WERI-Rb-1 (cell line): ENCODE measurements at places on chromosomes 7 and 10.

DNA sequence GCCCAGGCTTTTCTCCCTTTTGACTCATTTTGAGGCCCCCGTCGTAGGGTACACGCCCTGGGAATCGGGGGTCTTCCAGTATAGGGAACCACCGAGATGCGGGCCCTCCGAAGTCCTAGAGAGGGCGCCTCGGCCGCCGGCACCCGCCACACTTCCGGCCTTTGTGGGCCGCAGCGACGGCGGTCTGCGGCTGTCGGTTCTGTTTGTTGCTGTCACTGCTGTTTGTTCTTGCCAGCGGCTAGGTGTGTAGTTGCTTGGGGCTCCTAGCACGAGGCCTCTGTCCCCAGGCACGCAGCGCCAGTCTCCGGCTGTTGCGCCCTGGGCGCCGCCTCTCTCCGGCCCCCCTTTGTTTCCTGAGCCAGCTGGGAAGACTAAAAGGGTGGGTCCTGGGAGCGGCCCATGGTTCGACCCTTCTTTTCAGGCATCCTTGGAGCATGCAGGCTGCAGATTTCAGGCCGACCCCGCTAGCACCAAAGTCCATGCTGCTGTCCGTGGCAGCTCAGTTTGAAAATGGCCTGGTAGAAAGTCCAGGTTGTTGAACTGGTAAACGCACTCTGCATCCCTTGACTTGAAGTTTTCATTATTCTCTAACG is 17.8 kb upstream of the ZKSCAN1 start:
- no peak for DNase-seq

DNA sequence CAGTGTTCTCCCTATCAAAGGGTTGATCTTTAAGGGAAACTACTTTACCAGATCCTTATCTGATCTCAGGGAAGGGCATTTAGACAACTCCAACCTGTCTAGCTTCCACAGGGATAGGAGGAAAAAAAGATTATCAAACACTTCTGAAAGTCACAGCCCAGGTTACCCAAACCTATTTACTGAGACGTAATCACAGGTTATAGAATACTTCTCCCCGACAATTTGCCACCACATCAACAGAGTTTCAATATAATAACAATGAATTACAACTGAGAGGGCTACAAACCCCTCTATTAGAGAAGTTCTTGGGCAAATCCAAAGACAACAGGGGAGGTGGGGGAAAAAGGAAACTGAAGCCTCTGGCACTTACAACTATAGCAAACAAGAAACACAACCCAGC is 26.3 kb downstream of the CFAP70 start:
- DNase-seq = no peak

DNA sequence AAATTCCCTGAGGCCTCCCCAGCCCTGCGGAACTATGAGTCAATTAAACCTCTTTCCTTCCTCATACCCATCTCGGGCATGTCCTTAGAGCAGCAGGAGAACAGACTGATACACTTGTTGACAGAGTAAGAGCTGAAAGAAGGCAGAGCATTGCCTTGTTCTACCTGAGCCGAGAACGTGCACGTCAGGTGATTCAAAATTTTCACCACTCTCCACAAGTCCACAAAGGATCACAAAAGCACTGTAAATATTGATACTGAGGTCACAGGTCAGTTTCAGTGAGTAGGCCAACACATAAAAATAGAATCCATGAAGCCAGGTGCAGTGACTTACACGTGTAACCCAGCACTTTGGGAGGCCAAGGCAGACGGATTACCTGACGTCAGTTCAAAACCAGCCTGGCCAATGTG is 27.8 kb downstream of the DCLRE1C start:
- no peak for DNase-seq

GRCh38 chr10:6907877-6908530 is 327.9 kb upstream of the PRKCQ start:
- no peak for DNase-seq

GRCh38 chr7:155685070-155685790 is 40.8 kb downstream of the RBM33 start:
- DNase-seq = no peak

DNA sequence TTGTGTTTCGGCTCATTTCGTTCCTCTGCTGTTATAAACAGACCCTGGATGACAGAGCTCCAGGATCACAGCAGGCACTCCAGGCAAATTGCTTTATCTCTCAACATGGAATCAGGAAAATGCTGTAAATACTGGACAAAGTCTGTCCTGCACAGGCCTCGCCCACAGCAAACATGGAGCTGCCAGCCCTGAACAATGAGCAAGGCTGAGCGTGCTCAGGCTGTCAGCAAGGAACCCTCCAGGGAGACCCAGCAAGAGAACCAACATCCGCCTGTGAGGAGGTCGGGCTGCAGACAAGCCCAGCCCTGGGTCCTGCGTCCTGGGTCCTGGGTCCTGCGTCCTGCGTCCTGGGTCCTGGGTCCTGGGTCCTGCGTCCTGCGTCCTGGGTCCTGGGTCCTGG is 180.8 kb downstream of the PTPRN2 start:
- DNase-seq = no peak

- DNase-seq = no peak
Observed at GRCh38 chr7:45711161-45711490, 137.0 kb downstream of the ADCY1 start.

GRCh38 chr7:57425239-57425944 is 24.6 kb upstream of the ZNF716 start:
- no peak for DNase-seq

DNA sequence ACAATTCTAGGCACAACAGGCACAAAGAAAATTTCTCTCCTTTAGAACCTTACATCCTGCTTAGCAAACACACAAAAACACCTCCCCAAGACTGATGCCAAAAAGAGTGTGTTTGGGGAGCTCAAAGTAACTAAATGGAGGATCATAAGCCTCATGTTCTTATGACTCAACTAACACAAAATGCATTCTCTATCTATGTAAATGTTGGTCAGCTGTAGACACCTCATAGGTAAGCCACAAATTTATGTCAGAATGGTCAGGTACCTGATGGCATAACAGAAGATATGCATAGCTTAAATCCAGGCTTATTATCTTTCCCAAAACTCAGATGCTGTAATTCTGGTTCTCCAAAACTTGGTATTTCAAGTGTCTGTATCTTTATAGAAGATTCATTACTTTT is 315.1 kb downstream of the C7orf25 start:
- DNase-seq = no peak

- no peak for DNase-seq
Observed at GRCh38 chr7:157869793-157870192, 533.0 kb downstream of the DNAJB6 start.

DNA sequence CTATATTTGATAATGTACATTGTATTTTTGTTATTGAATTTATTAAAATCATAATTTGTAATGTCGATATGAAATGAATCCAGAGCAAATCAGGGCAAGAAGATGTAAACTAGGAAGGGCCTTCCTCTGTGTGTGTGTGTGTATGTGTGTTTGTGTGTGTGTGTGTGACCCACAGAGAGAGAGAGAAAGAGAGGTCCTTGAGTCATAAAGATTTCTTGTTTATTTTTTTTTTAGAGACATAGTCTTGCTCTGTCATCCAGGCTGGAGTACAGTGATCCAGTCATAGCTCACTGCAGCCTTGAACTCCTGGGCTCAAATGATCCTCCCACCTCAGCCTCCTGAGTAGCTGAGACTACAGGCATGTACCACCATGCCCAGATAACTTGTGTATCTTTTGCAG is 50.7 kb downstream of the INPP5F start:
- no peak for DNase-seq

- DNase-seq = no peak
Observed at GRCh38 chr10:101289541-101289940, 60.3 kb upstream of the LBX1 start.

GRCh38 chr10:63665670-63666134 is 144.5 kb downstream of the REEP3 start:
- DNase-seq = no peak

GRCh38 chr10:92111336-92111939 is 179.4 kb downstream of the CPEB3 start:
- no peak for DNase-seq

GRCh38 chr10:71382028-71382427 is 14.7 kb upstream of the CDH23 start:
- DNase-seq = no peak

DNA sequence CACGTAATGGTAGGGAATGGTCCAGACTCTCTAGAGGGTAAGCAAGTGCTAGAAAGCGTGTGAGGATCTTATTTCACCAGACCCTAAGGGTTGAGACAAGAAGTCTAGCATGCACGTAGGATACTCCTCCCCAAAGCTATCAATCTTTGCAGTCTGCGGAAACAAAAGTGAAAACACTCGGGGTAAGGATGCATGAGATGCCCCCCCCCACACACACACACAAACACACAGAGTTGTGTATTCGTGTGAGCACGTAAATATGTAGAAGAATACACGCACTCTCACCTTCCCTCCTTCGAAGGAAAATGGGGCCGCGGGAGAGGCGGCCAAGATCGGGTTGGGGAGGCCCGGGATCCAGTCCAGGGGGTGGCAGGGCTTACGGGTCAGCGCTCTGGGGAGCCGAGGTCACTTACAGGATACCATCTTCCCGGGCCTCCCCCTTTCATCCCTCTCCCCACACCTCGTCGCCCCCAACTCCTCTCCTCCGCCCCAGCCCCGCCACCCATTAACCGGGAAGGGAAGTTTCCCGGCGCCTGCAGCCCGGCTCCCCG is 455 bp downstream of the CUL2 start:
- DNase-seq = no peak

DNA sequence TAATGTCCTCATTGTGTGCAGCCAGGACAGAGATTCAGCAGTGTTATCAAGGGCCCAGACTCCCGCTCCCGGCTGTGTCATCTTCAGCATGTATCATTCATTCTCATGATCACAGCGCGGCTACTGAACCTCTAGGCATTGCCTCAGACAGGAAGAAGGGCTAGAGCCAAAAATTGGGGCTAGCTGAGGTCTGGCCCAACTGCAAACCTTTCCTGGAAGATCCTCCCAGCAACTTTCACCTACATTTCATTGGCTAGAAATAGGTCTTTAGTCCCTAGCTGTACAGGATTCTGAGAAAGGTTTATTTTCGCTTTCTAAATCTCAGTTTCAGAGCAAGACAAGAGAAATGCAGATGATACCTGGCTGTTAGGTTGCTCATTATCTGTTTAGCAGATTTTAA is 81.9 kb downstream of the CREM start:
- DNase-seq = no peak

GRCh38 chr10:32384171-32384570 is 37.2 kb upstream of the EPC1 start:
- DNase-seq = no peak

GRCh38 chr10:89646889-89647657 is 2.0 kb upstream of the PANK1 start:
- peak; percentile 29 for DNase-seq

GRCh38 chr7:155663937-155664336 is 19.5 kb downstream of the RBM33 start:
- DNase-seq = no peak

GRCh38 chr10:92691591-92692079 is 1.9 kb downstream of the HHEX start:
- DNase-seq = no peak

DNA sequence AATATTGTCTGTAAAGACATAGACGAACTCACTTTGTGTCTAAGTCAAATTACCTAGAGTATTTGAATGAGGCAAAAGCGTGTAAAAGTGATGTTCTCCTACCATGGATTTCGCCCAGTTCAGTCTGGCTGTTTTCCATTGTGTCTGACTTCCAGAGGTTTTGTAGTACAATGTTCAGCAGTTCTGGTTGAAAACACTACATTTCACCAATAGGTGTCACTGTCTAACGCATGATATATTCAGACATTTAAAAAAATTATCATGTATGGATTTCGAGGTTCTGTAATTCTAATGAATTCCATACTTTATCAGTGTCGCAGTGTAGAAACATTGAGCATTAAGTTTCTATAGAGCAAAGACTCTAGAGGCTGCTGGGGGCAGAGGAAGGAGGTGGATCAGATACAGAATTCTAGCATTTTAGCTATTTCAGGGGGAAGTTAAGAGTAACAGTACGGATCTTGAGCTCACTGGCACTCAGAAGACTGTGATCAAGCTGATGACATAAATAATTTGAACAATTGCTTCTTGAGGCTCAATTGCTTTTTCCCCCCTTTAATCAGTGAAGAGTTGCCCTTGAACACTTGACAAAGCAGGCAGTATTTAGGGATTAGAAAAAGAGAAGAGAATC is 196.9 kb upstream of the RHOBTB1 start:
- no peak for DNase-seq

- DNase-seq = no peak
Observed at GRCh38 chr7:130009848-130010688, 41.1 kb downstream of the ZC3HC1 start.

- no peak for DNase-seq
Observed at GRCh38 chr7:123204206-123204835, 4.6 kb upstream of the SLC13A1 start.

DNA sequence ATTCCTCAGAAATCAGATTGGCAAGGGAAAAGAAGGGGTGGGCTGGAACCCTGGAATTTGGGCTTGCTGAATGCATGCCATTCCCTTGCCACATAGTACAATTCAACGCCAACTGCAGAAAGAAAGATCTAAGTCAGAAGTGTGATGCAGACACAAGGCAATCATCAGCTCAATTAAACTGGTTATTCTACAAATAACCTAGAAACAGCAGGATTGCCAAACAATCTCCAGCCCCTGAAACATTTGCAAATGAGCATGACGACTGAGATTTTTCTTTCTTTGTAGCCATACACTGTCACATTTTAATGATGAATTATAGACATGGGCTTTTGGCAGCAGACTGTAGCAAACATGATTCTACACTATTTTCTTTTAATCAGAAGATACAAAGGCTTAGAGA is 16.5 kb upstream of the CREB5 start:
- DNase-seq = no peak

- no peak for DNase-seq
Observed at GRCh38 chr7:138030679-138031351, 28.9 kb upstream of the CREB3L2 start.

DNA sequence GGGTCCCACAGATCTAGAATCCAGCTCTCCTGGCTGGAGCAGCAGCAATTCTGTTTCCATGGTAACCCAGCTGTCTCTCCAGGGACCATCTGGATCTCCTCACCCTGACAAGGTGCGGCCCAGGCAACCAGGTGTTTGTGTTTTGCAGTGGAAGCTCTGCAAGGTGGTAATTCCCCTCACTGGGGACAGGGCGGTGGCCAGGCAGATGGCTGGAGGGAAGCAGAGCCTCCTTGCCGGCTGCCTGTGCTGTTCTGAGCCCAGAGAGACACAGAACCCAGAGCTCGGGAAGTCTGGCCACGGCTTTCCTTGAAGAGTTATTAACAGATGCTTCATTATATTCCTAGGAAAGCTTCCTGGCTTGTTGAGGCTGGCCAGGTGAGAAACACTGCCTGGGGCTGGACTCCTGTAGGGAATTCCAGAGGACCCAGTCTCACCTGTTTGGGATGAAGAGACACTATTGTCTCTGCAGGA is 118.2 kb upstream of the PPIF start:
- DNase-seq = peak; percentile 87

DNA sequence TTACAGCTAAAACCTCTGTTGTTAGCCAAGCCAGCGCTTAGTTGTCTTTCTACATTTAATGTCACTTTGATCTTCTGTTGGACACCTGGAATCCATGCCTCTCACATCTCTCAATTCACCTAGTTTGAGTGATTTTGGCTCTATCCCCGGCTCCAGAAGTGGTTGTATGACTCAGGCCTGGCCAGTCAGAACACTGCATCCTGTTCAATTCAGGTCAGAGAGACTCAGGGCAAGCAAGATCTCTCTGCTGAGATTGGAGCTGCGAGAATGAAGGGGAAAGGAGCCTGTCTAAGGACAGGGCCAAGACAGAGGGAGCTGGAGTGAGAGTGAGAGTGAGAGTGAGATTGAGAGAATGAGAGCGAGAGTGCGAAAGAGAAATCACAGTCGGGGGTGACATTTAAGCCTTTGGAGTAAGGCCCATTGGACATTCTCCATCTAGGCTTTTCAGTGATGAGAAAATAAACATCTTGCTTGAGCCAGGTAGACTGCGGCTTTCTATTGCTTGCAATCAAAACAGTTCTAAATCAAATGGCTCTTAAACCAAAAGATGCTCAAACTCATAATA is 83.3 kb upstream of the DYNC1I1 start:
- DNase-seq = no peak
